Lung (tissue), 17 donors: ENCODE measurements at places on chromosomes 2 and 18. TPM values are rescaled to one million over a fixed set of nuclear protein-coding genes. Genes with fewer than 3 reads are reported as not detected.

- DNase-seq: no peak
- H3K4me3 ChIP-seq: no peak overlapping the region
- H3K4me1 ChIP-seq: no peaks in the 10 kb centered on the region
- no peak overlapping the region for H3K27ac ChIP-seq
- no peaks in the 10 kb centered on the region for H3K27me3 ChIP-seq
- peaks cover 8% of the 10 kb centered on the region for H3K36me3 ChIP-seq
These were observed 28.6 kb upstream of the NFU1 start for GRCh38 chr2:69465513-69466456.

GRCh38 chr2:221676566-221677172 lies 104.6 kb upstream of the EPHA4 start:
- no peak for DNase-seq
- no peak overlapping the region for H3K27ac ChIP-seq
- no peaks in the 10 kb centered on the region for H3K4me1 ChIP-seq
- no peak overlapping the region for H3K4me3 ChIP-seq
- no peaks in the 10 kb centered on the region for H3K27me3 ChIP-seq

- peaks cover 55% of the 10 kb centered on the region for H3K4me1 ChIP-seq
- no peaks in the 10 kb centered on the region for H3K27me3 ChIP-seq
- H3K27ac ChIP-seq: no peak overlapping the region
- peak; percentile 99 for DNase-seq
- no peak overlapping the region for H3K4me3 ChIP-seq
- H3K36me3 ChIP-seq: no peaks in the 10 kb centered on the region
These were observed 11.3 kb upstream of the CIB4 start for GRCh38 chr2:26652361-26653041.

GRCh38 chr2:1787755-1788477 lies 43.6 kb upstream of the PXDN start:
- H3K4me3 ChIP-seq: no peak overlapping the region
- H3K4me1 ChIP-seq: peaks cover 26% of the 10 kb centered on the region
- no peaks in the 10 kb centered on the region for H3K27me3 ChIP-seq
- no peaks in the 10 kb centered on the region for H3K36me3 ChIP-seq
- no peak for DNase-seq

Gene KATNAL2
- 6.4 TPM for total RNA-seq

DNA sequence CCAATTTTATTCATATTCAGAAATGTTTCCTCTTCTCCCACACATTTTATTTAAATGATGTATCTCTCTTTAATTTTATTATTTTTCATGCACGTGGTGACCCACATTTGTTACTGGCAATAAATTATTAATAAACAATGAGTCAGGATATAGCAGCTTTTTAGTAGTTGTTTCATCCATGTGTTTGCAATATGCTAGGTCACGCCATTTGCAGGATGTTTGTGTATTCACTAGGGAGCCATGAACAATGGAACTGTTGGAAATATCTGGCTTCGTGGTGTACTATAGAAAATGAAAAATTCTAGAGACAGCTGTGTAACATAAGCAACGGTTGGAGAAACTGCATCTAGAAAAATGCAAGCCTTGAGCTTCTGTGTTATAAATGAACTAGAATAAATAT lies 176.0 kb upstream of the COL3A1 start:
- H3K4me3 ChIP-seq: no peak overlapping the region
- no peak overlapping the region for H3K27ac ChIP-seq
- H3K27me3 ChIP-seq: no peaks in the 10 kb centered on the region

DNA sequence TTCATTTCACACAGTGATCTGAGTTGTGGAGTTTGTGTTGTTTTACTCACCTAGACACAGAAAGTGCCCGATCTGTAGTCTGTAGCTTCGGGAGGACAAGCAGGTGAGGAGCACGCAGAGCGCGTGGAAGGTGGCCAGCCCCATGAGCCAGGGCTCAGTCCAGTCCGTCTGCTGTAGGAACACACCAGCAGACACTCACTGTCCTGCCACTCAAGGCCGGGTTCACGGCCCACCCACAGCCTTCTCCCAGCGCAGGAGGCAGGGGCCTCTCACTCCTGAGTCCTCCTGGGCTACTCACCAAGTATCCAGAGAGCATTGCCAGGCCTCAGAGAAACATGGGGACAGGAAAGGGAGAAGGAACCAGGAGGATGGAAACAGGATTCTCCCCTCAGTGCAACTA lies 1.7 kb downstream of the TMEM18 start:
- H3K4me1 ChIP-seq: peaks cover 5% of the 10 kb centered on the region
- no peaks in the 10 kb centered on the region for H3K27me3 ChIP-seq
- H3K4me3 ChIP-seq: no peak overlapping the region
- H3K27ac ChIP-seq: no peak overlapping the region
- no peak for DNase-seq
- H3K36me3 ChIP-seq: peaks cover 3% of the 10 kb centered on the region

DNA sequence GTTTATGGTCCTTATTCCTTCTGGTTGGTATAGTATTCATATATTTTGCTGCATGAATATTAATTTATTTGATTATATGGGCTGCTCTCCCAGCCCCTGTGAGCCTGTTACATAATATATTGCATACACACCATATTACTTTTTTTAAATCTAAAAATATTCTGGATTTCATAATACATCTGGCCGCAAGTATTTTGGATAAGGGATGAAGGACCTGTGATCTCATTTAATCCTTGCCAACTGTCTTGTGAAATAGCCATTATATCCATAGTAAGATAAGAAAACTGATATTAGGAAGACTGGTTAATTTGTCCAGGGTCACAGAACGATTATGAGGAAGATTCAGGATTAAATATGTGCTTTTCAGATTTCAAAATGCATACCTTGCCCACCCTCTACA lies 433.6 kb downstream of the LPIN1 start:
- no peak overlapping the region for H3K4me3 ChIP-seq
- H3K36me3 ChIP-seq: no peaks in the 10 kb centered on the region
- H3K4me1 ChIP-seq: peaks cover 27% of the 10 kb centered on the region
- H3K27me3 ChIP-seq: no peaks in the 10 kb centered on the region
- peak; percentile 69 for DNase-seq

DNA sequence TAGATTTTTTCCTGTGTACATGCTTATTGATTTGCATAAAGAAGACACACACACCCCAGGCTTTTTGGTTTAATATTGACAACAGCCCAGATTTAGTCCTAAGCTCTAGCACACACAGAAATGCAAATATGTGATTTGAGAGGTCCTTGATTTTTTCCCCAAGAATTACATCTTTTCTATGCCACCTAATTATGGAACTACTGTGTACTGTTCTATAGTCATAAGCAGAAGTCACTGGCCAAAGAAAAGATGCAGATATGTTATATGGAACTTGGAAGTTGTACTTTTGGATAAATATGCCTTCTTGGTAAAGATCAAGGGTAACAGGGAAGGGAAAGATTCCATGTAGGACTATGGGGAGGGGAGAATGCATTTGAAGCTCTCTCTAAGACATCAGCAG lies 105.6 kb downstream of the SETBP1 start:
- H3K27ac ChIP-seq: no peak overlapping the region
- DNase-seq: no peak
- no peak overlapping the region for H3K4me3 ChIP-seq
